ENCODE measurements at places on chromosomes 5 and 9.

DNA sequence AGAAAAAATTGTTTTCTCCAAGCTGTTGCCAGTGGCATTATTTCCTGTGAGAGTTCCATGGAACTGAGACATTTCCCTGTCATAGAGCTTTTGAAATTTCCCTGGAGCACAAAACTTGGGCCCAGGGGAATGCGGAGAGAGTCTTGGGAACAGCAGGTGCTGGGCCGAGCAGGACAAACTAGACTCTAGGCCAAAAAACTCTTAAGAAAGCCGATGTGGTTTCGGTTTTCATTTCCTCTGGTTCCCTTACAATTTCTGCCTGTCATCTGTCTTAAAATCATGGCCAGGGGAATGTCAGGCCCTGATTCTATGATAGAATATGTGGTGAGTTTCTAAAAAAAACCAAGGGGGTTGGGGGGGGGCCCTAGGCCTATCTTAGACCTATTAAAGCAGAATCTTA lies 4.6 kb downstream of the SLC35A4 start:
- no peak for DNase-seq

GRCh38 chr9:86359151-86359879 lies 5.1 kb upstream of the TUT7 start:
- no peak for DNase-seq

- DNase-seq, result no peak
Measured at GRCh38 chr5:147611483-147611882, 101.6 kb upstream of the DPYSL3 start.

DNA sequence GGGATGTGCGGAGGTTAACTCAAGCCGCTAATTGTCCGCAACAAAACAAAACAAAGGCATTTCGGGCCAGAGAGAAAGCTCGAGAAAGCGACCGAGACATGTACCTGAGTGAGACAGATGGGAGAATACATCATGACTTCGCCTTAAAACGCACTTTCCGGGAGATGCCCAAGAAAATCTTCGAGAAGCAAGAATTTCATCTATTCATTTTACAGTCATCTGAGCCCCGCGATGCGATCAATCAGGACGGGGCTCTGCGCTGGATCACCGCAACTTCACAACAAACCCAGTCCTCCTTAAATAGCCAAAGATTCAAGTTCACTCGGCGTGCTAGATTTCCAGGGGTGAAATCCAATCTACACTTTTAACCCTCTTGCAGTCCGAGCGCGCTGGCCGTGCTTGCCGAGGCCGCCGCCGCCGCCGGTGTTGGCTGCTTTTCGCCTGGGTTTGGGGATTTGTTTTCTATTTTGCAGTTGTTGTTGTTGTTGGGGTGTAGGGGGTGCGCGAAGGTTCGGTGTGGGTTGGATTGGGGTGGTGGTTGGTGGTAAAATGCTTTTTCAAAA lies 482 bp downstream of the NFIB start:
- no peak for DNase-seq

GRCh38 chr5:60207040-60207439 lies 313.5 kb upstream of the PDE4D start:
- DNase-seq, result no peak

DNA sequence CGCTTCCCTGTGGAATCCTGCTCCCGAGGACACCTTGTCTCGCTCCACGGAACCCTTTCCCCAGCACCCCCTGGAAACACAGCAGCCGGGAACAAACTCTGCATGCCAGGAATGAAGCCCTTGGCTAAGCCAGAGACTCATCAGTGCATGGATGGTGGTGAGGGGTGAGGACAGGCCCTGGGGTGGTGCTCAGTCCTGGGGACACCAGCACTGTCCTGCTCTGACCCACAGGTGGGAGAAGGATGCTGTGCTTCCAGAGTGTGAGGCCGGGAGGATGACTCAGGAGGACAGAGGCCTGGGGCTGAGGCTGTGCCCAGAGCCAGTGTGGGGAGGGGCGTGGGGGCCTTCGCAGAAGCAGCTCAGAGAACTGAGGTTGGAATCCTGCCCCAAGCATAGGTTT lies 11.2 kb upstream of the EGR1 start:
- DNase-seq, result no peak

GRCh38 chr9:76680716-76681425 lies 83.4 kb upstream of the PCA3 start:
- no peak for DNase-seq

DNA sequence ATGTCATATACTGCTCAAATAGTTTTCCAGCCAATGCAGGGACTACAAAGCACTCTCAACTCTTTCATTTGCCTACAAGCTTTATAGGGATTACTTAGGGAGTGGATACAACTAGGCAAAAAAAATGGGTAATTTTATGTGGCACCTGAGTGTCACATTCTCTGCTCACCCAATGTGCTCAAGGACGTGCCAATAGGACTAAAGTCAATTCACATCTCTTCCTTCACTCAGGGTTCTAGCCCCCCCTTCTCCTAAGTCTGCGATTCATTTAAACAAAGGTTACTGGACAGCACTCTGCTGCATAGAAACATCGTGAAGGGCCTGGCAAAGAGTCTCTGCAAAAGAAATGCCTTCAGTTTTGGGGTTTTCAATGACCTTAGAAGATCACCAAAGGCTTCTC lies 142.3 kb downstream of the TSSK1B start:
- no peak for DNase-seq

- DNase-seq, result no peak
Measured at GRCh38 chr9:70020217-70020616, 23.4 kb upstream of the MAMDC2 start.

DNA sequence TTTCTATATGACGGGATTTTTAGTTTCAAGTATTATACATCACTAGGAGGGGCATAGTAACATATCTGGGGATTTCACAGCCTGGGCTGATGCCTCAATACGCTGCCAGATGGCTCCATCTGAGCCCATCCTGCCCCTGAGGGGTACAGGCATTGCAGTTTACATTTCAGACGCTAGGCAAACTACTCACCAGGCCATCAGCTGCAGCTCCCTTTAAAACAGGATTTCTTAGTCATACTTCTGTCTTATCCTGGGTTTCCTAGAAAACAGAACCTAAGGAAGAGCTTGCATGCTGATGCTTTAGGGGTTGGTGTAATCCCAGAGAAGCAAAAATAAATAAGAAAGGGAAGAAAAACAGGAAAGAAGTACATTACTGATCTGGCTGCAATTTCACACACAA lies 372.8 kb upstream of the PIK3R1 start:
- DNase-seq, result no peak

DNA sequence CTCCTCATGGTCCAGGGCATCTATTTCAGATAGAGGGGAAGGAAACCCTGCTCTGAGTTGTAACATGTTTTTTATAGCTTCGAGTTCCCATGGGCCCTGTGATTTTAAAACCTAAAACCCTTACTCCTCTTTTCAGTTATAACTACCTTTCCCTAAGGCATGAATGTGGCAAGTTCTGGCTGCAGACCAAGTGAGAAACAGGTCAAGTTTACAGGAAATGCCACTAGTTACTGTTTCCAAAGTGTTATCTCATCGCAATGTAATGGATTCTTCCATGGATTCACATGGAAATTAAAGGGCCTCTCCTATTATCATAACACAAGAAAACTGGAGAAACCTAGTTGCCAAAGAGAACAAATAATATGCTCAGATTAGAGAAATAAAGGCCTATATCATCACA lies 574.5 kb upstream of the GRAMD2B start:
- no peak for DNase-seq

DNA sequence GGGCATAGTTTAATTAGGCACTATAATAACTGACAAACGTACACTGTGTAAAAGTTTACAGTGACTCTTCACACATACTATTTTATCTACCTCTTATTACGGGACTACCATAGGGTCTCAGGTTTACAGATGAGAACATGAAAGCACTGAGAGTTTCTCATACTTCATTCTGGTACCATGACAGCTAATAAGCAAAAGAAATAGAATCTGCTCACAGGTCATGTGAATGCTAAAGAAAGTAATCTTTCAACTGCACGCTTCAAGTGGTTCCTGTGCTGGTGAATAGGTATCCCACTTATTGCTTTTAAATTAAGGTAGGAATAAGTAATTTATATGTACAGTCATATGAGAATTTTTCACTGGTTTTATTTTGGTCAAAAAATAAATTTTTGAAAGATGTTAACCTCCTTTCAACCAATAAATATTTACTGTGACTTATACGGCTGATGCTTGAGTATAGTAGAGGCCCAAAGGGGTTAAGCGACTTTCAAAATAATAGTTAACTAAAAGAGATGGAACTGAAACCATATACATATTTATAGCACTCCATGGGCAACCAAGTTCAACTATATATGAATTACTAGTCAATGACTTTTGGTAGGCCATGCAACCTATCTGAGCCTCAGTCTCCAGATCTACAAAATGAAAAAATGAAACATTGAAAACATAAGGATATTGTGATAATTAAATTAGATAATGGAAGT lies 8.1 kb downstream of the CDKN2A start:
- DNase-seq, result no peak

DNA sequence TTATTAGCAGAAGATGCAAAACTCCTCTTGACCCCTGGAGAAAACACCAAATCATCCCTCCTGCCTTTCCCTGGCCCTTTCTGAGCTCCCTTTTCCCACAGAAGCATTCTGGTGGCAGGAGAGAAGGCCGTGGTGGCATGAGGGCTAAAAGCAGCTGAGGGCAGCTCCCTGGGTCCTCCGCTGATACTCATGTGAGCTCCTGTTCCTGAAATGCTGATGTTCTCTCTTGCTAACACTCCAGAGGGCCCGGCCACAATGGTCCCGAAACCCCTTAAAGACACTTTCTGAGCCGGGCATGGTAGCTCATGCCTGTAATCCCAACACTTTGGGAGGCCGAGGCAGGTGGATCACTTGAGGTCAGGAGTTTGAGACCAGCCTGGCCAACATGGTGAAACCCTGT lies 183.1 kb downstream of the HSPA4 start:
- no peak for DNase-seq

GRCh38 chr5:157020002-157020401 lies 38.9 kb downstream of the HAVCR1 start:
- DNase-seq, result no peak

Measured in stimulated activated CD8-positive, alpha-beta memory T cell treated with anti-CD3 and anti-CD28 coated beads, Interleukin-4, amount 100 ng/mL, for 1 hour (primary cell).